ENCODE measurements at places on chromosomes 2 and 18.
A peak's percentile ranks its signal among the peaks of the same experiment; 100 is the strongest.

- no peak for DNase-seq
Observed at GRCh38 chr2:121386707-121387106, 101.7 kb upstream of the TFCP2L1 start.

DNA sequence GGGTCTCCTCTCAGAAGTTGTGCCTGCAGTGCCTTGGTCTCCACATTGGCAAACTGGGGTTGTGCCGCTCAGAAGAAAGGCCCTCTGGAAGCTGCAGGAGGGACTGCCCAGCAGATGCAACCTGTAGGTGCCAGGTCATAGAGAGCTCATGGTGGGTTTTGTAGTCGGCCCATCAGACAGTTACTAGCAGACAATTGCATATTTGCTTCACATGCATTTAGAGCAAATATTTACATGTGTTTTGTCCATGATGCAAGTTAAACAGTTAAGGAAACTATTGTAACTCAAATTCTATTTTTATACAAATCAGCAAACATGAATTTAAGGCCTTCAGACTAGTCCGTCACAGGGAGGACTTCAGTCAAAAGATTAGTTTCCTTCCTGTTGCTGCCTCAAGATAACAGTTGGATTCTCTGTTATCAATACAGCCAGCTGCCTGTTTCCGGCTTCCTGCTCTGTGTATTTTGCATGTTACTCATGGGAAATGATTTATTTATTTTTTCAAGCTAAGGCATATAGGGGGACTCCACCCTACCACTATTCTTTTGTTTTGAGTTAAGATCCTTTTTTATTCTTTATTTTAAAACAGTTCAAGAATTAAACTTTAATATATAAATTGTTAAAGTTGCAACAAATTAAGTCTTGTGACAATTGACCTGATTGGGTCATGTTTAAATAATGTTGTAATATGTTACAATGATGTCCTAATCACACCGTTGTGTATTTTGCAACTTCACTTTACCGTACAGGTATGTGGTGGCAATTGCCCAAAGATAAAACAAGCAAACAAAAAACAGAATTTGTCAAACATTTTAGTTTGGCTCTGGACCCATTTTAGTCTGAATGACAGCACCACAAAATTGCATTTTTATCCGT lies 133.5 kb downstream of the SPTBN1 start:
- no peak for DNase-seq

DNA sequence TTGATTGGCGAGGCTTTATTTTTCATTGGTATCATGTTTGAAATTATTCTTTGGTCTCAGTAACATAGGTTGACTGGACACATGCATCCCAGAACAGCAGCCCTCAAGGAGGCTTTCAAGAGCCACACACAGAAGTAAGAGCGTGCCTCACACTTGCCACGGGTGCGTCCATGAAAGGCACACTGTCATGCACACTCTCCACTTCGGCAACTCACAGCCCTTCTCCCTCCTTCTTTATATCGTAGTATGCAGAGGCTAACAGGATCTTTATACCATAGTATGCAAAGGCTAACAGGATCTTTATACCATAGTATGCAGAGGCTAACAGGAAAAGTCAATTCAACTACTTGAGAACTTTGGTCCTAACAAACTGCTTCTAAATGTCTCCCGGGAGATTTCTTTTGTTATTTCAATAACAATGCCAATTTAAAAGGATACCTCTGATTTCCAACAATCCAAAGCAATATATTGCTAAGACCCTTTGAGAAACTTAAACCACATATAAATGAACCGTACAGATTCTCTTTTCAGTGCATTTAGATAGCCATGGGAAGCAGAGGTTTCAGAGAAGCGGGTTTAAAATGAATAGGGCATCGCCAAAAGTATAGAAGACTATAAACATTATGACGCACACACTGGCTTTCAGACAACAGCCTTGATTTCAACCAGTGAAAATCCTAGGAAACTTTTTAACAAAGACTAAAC lies 26.5 kb upstream of the ZNF516 start:
- no peak for DNase-seq

DNA sequence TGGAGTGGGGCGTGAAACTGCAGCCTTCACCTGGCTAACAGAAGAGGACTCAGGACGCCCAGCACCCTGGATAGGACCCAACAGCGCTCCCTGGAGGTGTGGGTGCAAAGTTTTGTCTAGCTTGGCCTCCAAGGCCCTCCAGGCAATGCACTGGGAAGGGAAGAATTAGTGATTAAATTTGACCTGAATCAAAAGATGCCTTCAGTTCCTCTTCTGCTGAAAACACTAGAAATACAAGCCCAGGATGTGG lies 779 bp upstream of the TRIB2 start:
- peak; percentile 82 for DNase-seq

- DNase-seq: no peak
Observed at GRCh38 chr2:147468349-147468748, 376.5 kb upstream of the ACVR2A start.
